ENCODE measurements at places on chromosomes 1 and 21.
A peak's percentile ranks its signal among the peaks of the same experiment; 100 is the strongest.

DNA sequence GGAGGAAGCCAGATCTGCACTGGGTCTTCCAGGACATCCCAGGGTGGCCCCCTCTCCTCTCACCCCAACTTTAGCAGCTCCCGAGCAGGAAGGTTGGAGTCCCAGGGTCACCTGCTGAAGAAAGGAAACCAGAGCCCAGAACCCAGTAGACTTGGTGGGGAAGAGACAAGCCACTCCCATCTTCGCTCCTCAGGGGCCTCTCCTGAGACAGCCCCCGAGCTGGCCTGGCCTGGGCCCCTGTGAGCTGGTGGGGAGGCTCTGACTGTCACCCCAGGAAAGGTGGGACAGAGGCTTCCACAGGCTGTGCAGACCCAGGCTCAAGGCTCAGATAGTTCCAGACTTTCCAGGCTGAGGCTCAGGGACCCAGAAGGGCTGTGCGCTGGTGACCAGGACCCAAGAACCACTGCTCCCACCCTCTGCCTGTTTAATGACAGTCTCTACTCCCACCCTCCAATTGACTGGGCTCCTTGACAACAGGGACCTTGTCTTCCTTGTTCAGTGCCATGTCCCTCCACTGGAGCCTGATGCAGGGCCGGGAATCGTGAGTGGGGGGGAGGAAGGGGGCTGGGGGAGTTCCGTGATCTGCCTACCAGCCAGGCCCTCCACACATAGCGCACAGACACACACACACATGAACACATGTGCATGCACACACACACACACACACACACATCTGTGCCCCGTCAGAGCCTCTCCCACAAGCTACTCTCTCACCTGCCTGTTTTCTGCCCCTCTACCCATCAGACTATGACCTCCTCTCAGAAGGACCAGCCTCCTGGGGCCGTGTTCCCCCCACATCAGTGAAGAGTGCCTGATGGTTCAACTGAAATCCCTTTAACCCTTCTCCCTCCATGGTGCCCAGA is 401.2 kb downstream of the MATN1 start:
- no peaks in the 10 kb centered on the region for H3K4me1 ChIP-seq
- DNase-seq, result no peak

DNA sequence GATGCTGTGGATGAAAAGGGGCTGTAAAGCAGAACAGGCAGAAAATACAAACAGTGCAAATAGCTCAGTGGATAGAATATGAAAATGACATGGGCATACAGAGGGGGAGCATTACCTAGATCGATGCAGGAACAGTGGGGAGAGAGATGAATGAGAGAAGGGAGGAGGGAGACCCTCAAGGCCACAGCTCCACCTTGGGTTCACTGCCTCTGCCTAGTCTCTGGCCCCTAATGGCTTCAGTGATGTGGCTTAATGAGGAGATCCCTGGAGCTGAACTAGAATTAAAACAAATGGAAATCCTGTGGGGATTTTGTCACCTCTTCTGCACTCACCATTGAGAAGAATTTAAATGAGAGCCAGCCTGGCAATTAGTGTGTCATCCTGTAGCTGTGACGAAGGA is 165.0 kb downstream of the TNR start:
- H3K36me3 ChIP-seq, result no peaks in the 10 kb centered on the region
- H3K4me3 ChIP-seq, result no peak overlapping the region
- H3K4me1 ChIP-seq, result no peaks in the 10 kb centered on the region
- no peak for DNase-seq
- no peak overlapping the region for H3K27ac ChIP-seq

- no peak for DNase-seq
- no peaks in the 10 kb centered on the region for H3K36me3 ChIP-seq
- no peak overlapping the region for H3K4me3 ChIP-seq
- H3K27ac ChIP-seq, result no peak overlapping the region
Observed at GRCh38 chr1:24293392-24294227, 25.5 kb upstream of the GRHL3 start.

DNA sequence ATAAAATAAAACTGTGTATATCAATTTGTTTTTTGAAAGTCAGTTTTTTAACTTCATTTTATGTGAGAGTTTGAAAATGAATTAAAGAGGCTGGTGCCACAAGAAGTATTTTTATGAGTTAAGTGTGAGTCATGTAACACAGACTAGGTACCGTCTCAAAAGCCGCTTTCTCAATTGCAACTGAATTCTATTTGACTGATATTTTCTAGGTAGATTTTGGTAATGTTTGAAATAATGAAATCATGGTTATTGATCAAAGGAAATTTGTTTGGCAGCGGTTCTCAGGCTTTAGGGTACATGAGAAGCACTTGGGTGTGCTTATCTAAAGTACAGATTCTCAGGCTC is 4.6 kb downstream of the SNX27 start:
- no peaks in the 10 kb centered on the region for H3K36me3 ChIP-seq
- H3K4me3 ChIP-seq, result no peak overlapping the region
- no peaks in the 10 kb centered on the region for H3K27me3 ChIP-seq
- peaks cover 33% of the 10 kb centered on the region for H3K4me1 ChIP-seq
- no peak overlapping the region for H3K27ac ChIP-seq

DNA sequence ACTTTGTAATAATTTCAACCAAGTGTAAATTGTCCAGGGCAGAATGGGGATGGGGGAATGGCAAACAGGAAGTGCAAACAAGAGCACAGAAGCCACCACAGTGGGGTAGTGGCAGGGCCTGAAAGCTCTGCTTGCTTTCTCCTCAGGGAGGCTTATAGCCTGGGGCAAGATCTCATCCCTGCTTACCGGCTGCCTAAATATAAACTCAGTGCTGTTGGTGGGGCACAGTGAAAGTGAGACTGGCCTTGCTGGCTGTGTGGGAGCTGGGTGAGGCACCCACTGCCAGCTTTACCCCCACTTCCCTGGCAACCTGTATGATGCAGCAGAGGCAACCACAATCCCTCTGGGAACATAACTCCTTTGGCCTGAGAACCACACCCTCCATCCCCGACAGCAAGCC is 15.2 kb downstream of the STYXL2 start:
- peak overlapping the region; percentile 46 for H3K4me3 ChIP-seq
- peaks cover 51% of the 10 kb centered on the region for H3K4me1 ChIP-seq
- H3K27me3 ChIP-seq, result no peaks in the 10 kb centered on the region
- DNase-seq, result no peak

- DNase-seq, result no peak
Observed at GRCh38 chr1:174726880-174727585, 272.7 kb upstream of the CACYBP start.

DNA sequence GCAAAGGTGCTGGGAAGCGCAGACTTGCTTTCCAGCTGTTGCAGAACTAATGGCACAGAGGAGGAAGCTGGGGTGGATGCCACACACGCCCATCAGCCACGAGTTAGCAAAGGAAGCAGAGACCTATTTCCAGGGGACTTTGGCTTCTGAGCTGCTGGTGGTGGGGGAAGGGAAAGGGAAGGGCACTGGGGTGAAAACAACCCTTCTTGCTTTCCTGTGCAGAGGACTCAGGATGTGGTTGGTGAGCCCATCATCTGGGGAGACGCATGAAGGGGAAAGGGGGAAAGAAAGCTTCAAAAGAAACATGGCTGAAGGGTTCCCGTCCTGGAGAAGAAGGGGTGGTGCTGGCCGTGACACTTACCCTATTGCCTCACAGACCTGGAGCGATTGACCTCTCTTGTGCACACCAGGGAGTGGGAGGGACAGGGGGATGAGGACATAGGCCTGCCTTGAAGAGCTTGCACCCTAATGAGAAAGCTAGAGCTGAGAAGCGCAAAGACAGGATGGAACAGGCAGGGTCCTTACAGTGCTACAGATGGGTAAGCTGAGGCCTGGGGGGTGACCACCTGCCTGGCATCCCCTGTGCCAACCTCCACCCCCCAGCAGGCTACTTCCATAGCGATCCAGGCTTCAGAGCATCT is 140.8 kb upstream of the RAB4A start:
- peak overlapping the region; percentile 76 for H3K4me3 ChIP-seq
- DNase-seq, result no peak

- H3K4me3 ChIP-seq, result no peak overlapping the region
- peaks cover 8% of the 10 kb centered on the region for H3K36me3 ChIP-seq
- H3K27ac ChIP-seq, result no peak overlapping the region
- no peak for DNase-seq
- no peaks in the 10 kb centered on the region for H3K27me3 ChIP-seq
- peaks cover 84% of the 10 kb centered on the region for H3K4me1 ChIP-seq
Observed at GRCh38 chr1:117392771-117393170, 25.5 kb downstream of the MAN1A2 start.

DNA sequence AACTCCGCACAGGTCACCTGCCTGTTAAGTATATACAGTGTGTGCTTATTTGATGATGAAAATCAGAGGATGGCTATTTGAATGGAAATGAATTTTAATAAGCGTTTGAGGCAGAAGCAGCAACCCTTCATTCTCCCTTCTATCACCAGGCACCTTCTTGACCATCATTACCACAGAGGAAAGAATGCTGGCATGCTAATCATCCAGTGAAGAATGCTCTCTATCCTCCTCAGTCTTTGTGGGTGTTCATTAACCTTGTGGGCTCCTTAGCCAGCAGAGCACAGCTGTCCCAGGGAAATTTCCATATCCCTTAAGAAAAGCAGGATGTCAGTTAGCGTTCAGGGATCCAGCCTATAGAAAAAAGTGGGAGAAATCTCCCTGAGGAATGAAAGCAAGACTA is 428.0 kb upstream of the CAMK1G start:
- H3K27me3 ChIP-seq, result peaks cover 3% of the 10 kb centered on the region
- H3K27ac ChIP-seq, result no peak overlapping the region
- H3K4me3 ChIP-seq, result no peak overlapping the region
- no peak for DNase-seq
- no peaks in the 10 kb centered on the region for H3K36me3 ChIP-seq

GRCh38 chr1:213357403-213357802 is 306.4 kb downstream of the RPS6KC1 start:
- H3K27me3 ChIP-seq, result no peaks in the 10 kb centered on the region
- no peak overlapping the region for H3K4me3 ChIP-seq
- no peak overlapping the region for H3K27ac ChIP-seq
- no peak for DNase-seq

DNA sequence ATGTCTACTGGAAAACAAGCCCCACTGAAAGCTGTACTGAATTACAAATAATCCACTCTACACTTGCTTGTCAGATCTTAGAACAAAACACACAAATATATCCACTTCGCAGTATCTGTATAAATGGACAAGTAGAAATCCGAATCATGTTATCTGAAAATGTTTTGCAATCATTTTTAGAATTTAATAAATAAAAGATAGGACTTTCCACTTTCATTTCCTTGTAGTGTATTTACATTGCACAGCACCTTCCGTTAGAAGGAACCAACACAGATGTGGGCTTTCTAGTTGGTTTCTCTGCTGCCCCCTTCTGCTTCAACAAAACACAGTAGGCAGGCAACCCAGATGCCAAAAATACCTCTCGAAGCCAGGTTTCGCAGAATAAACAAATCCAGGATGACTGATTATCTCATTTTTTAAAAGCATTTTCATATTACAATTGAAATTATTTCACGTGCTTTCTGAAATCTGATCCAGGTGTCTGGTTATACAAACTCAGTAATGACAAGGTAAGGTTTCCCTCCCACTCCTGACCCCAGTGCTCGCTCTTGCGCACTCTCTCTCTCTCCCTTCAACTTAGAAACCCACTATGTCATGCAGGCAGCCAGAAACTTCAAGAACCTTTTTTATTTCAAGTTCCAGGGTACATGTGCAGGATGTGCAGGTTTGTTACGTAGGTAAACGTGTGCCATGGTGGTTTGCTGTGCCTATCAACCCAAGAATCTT is 389.9 kb downstream of the SMYD3 start:
- H3K4me1 ChIP-seq, result peaks cover 39% of the 10 kb centered on the region
- DNase-seq, result peak; percentile 80
- H3K36me3 ChIP-seq, result no peaks in the 10 kb centered on the region
- H3K27me3 ChIP-seq, result no peaks in the 10 kb centered on the region
- H3K27ac ChIP-seq, result peak overlapping the region; percentile 84
- H3K4me3 ChIP-seq, result peak overlapping the region; percentile 71

DNA sequence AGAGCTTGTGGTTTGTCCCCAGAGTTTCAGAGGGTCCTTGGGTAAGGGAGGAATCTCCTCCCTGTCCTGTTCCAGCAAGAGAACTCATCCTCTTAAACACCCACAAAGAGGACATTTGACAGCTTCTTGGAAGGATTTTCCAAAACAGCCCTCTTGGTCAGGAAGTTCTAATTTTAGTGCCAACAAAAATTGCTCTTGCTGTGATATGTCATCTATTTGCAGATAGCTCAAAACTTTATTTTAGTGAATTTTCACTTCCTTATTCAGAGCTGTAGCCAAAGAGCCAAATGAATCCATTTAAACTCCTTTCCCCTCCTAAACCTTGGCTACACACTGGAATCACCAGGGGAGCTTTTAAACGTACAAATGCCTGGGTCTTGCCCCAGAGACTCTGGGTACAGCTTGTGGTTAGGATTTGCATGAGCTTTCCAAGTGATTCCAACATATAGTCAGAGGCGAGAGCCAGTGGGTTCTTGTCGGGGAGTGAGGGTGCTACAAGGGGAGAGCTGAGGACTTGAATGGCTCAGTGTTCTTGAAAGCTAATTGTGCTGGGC is 11.8 kb upstream of the RASSF5 start:
- peak overlapping the region; percentile 20 for H3K27ac ChIP-seq
- no peak for DNase-seq
- H3K4me1 ChIP-seq, result peaks cover 9% of the 10 kb centered on the region
- no peaks in the 10 kb centered on the region for H3K27me3 ChIP-seq
- peaks cover 12% of the 10 kb centered on the region for H3K36me3 ChIP-seq

- H3K4me3 ChIP-seq, result no peak overlapping the region
- H3K27ac ChIP-seq, result peak overlapping the region; percentile 57
- H3K36me3 ChIP-seq, result peaks cover 19% of the 10 kb centered on the region
- peaks cover 78% of the 10 kb centered on the region for H3K4me1 ChIP-seq
- DNase-seq, result no peak
- H3K27me3 ChIP-seq, result no peaks in the 10 kb centered on the region
Observed at GRCh38 chr1:89873770-89874169, 52.9 kb downstream of the LRRC8D start.

DNA sequence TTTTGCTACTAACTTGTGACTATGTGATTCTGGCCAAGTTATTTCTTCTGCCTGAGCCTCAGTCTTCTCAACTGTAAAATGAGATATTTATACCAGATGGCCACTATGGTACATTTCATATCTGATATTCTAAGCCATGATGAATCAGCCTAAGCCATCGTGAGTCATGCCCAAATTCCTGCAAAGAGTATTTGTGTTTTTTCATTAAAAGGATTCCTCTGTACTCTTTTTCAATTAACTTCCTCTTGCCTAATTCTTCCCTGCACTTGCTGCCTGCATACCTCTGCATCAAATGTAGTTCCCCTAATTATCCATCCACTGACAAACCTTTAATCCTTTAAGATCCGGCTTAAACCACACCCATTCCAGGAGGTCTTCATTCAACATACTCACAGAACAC is 575.1 kb upstream of the BEND5 start:
- no peaks in the 10 kb centered on the region for H3K4me1 ChIP-seq
- DNase-seq, result no peak
- no peak overlapping the region for H3K27ac ChIP-seq
- no peaks in the 10 kb centered on the region for H3K36me3 ChIP-seq
